ENCODE measurements at places on chromosomes 4 and X. TPM values are rescaled to one million over a fixed set of nuclear protein-coding genes. Genes with fewer than 3 reads are reported as not detected.

RS1 gene
- total RNA-seq: not detected

HAUS3 gene
- total RNA-seq: 11.2 TPM

ZNF41 gene
- 8.0 TPM for total RNA-seq

MAP7D3 gene
- 23.3 TPM for total RNA-seq

GRCh38 chr4:128863312-128864075 lies 54.0 kb downstream of the JADE1 start:
- H3K4me1 ChIP-seq: no peaks in the 10 kb centered on the region
- H3K27ac ChIP-seq: peak overlapping the region; percentile 49
- H3K36me3 ChIP-seq: no peaks in the 10 kb centered on the region
- no peak overlapping the region for H3K4me3 ChIP-seq

DNA sequence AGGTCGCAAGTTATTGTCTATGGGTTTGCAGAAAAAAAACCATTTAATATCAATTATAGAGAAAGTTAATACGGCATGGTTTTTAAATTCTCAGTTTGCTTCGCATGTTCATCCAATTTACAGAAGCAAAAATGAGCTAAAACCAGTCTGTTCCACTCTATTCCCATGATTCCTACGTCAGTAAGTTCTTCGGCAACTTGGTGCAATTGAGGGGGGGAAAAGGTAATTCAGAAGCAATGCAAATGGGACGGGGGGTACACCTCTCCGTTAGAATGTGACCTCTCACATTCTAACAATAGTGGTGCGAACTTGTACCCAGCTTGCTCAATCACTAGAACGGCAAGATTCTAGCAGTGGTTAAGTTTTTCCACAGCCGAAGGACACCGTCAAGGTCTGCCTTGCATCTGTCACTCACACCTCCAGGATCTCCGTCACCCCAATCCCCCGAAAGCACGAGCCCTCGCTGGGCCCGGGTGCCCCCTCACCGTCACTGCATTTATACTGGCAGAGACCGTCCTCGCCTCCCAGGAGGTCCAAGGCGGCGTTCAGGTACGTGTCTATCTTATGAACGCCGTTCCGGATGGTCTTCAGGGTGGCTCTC lies 653 bp downstream of the PLA2G12A start:
- no peaks in the 10 kb centered on the region for H3K36me3 ChIP-seq
- H3K27ac ChIP-seq: peak overlapping the region; percentile 54
- DNase-seq: no peak
- H3K4me3 ChIP-seq: peak overlapping the region; percentile 76
- H3K27me3 ChIP-seq: no peaks in the 10 kb centered on the region

- H3K4me3 ChIP-seq: no peak overlapping the region
- no peaks in the 10 kb centered on the region for H3K36me3 ChIP-seq
- DNase-seq: no peak
- H3K27ac ChIP-seq: no peak overlapping the region
- H3K27me3 ChIP-seq: no peaks in the 10 kb centered on the region
These were observed 944.9 kb downstream of the TECRL start for GRCh38 chr4:63464393-63464792.

CNGA1 gene
- 0.23 TPM for total RNA-seq

CXorf65 gene
- not detected for total RNA-seq

DNA sequence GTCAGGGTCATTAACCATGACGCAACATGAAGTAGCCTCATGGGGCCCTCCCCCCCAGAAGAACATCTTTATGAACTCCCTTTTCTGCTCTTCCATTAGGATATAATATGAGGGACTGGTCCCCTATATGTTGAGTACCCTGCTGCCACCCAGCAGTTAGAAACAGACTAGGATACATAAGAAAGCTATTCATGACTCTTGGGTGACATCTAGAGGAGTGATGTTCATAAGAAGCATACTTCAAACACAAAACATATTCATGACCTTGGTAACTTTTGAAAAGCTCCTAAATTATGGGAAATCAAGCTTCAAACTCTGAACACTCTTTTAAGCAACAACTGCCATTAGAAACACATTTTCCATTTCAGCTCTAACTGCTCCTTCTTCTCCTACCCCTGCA lies 155.2 kb upstream of the SPIN4 start:
- H3K27ac ChIP-seq: no peak overlapping the region
- H3K36me3 ChIP-seq: no peaks in the 10 kb centered on the region
- peaks cover 5% of the 10 kb centered on the region for H3K4me1 ChIP-seq
- H3K27me3 ChIP-seq: no peaks in the 10 kb centered on the region

DNA sequence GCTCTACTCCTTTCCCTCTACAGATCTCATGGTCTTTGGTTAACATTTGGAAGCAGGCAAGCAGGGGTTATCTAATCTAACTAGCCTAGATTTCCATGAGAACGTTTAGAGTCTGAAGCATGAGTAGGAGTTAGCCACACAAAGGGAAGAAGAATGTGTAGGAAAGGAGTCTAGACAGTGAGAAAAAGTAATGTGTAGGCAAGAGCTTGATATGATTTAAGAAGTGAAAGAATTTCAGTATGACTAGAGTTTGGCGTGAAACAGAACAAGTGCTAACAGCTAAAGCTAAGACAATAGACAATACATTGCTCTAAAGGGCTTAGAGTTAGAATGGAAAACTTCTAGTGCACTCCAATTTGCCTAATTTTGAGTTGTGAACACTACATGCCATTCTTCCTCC lies 10.8 kb downstream of the CXCL8 start:
- DNase-seq: no peak
- H3K4me3 ChIP-seq: no peak overlapping the region
- H3K27ac ChIP-seq: no peak overlapping the region
- no peaks in the 10 kb centered on the region for H3K36me3 ChIP-seq

GRCh38 chrX:78029663-78030062 lies 60.2 kb upstream of the PGAM4 start:
- H3K27ac ChIP-seq: no peak overlapping the region
- H3K27me3 ChIP-seq: no peaks in the 10 kb centered on the region
- no peaks in the 10 kb centered on the region for H3K36me3 ChIP-seq

All from Panc1 (cell line).